ENCODE measurements at places on chromosomes 5 and 9.

- no peak for DNase-seq
Measured at GRCh38 chr9:83419961-83420360, 118.2 kb downstream of the FRMD3 start.

GRCh38 chr5:74063346-74063745, 437.4 kb downstream of the ARHGEF28 start:
- DNase-seq, result no peak

DNA sequence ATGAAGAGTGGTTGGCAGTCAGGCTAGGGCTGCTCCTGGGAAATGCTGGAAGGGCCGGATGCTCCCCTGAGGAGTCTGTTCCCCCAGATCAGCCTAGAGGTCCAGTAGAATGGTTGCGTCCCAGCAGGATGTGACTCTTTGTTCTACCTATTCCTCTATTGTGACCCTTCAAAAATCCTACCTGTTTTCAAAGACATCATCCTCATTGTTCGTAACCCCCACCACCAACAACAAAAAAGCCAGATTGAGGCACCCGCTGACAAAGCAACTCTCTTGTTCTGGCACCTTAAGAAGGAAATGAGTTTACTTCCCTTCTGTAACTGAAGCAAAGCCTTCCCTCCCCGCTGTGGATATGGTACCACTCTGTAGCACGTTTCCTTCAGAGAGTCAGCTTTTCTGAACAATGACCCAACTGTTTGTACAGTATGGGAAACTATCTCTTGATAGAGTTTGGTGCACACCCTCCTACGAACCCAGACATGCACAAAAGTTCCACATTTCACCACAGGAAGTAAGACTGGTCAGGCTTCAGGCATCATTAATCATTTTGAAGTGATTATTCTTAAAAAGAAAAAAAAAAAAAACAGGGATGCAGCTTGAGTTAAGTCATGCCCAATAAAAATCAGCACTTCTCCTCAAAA, 207.2 kb downstream of the ENC1 start:
- no peak for DNase-seq

DNA sequence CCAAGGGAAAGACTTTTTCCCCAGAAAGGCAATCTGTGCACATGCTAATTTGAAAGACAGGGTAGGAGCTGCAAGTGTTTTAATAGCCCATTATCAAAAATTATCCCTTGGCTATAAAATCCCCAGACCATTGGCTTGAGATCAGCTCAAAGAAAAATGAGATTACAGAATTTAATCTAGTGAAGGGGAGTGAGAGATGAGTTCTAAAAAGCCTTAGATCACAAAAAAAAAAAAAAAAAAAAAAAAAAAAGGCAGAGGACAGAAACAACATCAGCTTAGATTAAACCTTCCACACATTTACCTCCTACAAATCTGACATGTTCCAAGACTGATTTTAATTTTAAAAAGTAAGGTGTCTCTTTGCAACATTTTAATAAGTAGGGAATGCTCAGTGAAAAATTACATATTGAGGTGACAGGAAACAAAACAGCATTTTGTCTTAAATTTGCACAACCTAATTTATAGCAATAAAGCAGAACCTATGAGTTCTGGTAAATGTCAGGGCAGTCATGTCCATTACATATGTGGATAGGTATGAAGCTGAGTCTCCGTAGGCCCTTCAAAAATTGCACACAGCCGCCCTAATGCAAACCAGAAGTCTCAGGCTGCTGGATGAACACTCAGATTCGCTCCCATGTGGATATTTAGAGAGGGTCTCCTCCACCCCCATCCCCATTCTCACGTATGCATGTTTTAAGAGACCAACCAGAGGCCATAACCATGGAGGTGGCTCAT, 43.4 kb downstream of the NFIB start:
- no peak for DNase-seq

DNA sequence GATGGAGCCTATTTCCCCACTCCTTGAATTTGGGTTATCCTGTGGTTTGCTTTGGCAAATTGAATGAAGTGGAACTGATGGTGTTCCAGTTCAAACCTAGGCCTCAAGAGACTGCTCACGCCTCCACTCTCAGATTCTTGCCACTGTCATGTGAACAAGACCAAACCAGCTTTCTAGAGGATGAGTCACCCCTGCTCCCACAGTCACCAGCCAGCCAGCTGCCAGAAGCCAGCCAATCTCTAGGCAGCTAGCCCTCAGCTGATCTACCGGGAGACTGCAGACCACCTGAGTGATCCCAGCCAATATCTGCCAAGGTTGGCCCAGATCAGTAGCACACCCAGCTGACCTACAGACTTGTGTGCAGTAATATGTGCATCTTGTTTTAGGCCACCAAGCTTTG, 300.6 kb downstream of the TMEM38B start:
- no peak for DNase-seq

GRCh38 chr5:36535378-36535777, 71.0 kb upstream of the SLC1A3 start:
- no peak for DNase-seq

GRCh38 chr5:42593591-42593990, 163.0 kb upstream of the CCDC152 start:
- no peak for DNase-seq

DNA sequence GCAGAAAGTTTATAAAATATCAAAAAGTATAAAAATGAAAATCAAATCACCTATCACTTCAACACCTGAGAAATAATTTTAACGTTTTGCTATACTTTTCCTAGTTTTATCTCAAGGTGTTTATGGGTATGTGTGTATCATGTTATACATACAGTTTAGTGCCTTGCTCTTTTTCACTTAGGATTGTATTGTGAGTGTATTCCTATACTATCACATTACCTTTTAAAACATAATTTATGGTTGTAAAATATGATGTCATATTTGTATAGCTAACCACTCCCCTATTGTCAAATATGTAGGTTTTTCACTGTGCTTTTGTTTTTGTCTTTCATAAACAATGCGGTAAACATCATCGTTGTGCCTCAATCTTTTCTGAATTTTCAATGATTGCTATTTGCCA, 479.9 kb downstream of the SPOCK1 start:
- no peak for DNase-seq

GRCh38 chr9:100070104-100071041, 28.4 kb downstream of the ERP44 start:
- DNase-seq, result no peak

DNA sequence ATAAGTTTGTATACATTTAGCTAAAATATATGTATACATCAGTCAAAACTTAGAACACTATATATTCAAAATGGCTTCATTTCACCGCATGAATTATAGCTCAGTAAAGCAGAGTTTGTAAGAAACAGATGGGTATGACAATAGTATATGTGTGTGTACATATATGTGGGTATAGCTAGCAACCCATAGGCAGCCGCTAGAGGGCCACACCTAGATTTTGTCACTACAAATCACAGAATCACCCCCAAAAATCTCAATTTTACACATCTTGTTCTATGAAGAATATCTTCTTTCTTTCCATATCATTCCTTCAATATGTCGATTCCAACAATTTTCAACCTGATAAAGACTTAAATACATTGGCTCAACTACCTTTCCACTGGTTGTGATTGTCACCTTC, 357.8 kb upstream of the CCNG1 start:
- DNase-seq, result no peak

GRCh38 chr9:135667463-135668001, 4.4 kb downstream of the LCN9 start:
- no peak for DNase-seq

GRCh38 chr5:9895302-9895645, 265.1 kb upstream of the TAS2R1 start:
- no peak for DNase-seq

GRCh38 chr5:171137768-171138525, 171.1 kb upstream of the TLX3 start:
- DNase-seq, result no peak

GRCh38 chr5:119721775-119722174, 92.4 kb downstream of the FAM170A start:
- no peak for DNase-seq

DNA sequence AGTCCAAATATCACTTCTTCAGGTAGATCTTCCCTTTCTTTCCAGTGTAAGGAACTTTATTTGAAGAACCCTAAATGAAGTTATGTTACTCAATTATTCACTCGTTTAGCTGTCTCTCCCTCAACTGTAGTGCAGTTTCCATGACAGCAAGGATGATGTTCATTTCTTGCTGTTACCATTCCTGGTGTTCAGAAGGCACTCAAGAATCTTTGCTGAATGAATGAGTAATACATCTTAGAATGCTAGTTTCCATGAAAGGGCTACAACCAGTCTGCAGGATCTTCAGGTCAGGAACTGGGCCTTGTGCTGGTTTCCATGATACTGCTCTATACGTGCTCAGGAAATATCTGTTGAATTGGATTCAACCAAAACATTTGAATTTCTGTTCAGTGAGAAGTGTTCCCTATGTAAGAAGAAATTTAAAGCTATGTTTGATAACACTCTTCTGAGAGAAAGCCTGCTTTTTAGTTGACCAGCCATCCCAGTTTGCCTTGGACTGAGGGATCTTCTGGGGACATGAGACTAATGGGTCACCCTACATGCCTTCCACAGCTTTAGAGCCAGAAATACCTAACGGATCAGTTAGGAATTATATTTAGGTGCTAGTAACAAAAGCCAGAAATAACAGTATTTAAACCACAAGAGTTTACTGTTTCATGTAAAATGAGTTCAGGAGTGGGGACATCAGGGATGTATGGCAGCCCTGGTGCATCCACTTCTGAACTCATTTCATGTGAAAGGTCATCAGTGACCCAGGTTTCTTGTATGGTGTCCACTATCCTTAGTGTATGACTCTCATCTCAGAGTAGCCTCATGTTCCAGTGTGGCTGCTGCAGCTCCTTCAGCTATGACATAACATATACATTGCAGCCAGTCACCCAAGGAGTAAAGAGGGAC, 500.1 kb upstream of the SGCD start:
- DNase-seq, result no peak

- DNase-seq, result no peak
Measured at GRCh38 chr9:120306088-120306487, 273.9 kb downstream of the CDK5RAP2 start.

GRCh38 chr5:65774346-65774745, 52.3 kb downstream of the NLN start:
- DNase-seq, result no peak

DNA sequence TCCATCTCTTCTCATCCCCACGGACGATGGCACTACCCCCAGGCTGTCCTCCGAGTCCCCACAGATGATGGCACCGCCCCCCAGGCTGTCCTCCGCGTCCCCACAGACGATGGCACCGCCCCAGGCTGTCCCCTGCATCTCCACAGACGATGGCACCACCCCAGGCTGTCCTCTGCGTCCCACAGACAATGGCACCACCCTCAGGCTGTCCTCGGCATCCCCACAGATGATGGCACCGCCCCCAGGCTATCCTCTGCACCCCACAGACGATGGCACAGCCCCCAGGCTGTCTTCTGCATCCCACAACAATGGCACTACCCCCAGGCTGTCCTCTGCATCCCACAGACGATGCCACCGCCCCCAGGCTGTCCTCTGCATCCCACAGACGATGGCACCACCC, 57.4 kb upstream of the PTCH1 start:
- DNase-seq, result peak; percentile 44

DNA sequence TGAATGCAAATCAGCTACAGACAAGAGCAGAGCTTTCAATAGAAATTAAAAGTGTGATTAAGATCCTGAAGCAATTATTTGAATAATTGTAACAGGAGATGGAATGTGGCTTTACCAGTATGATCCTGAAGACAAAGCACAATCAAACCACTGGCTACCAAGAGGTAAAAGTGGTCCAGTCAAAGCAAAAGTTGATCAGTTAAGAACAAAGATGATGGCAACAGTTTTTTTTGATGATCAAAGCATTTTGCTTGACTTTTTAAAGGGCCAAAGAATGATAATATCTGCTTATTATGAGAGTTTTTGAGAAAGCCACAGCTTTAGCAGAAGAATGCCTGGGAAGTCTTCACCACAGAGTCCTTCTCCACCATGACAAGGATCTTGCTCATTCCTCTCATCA, 409.2 kb downstream of the CSNK1G3 start:
- DNase-seq, result no peak

DNA sequence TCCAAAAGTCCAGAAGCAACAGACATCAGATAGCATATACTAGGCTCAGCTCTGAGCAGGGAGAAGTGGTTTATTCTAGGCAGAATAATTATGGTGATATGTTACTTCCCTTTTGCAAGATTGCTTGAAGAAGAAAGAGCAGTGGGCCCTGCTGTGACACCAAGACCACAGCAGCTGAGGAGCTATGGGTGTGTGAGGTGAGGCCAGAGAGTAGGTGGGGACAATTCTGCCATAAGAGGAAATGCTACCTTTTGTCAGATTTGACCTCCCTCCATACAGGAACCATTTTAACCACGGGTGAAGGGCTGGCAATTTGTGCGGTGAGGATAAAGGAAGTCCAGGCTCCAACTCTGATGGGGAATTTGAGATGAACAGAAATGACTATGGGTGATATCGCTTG, 51.3 kb downstream of the TNFSF15 start:
- no peak for DNase-seq

DNA sequence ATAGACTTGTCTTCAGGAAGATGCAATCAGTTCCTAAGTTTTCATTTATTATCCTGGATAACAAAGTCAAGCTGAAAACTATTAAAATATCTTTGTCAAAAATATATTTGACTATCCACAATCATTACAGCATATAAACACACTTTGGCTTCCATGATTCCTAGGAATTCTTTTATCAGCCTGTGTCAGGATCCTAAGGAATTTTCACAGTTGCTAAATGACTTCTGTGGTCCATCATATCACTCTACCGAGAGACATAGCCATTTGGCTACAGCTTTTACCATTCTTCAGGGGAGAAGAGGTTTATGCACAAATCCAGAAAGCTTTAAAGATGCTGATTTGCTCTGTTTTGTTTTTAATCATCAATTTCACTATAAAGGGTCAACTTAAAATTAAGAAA, 128.3 kb downstream of the MLLT3 start:
- no peak for DNase-seq

DNA sequence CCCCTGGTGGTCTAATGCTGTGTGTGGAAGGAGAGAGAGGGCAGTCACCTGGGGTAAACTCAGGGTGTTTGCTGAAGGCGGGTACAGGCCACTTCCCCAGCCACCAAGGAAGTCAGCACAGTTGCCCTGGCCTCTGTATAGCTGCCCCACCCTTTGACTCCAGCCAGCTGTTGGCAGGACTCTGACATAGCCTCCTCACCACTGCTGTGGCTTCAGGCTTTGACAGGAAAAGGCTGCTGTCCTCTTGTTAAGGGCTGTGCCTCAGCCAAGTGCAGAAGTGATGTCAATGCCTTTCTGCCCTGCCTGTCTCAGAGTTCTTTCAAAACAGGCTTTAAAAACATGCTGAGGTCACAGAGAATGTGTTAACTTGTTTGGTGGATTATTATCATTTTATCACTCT, 487.2 kb upstream of the KLF4 start:
- no peak for DNase-seq

DNA sequence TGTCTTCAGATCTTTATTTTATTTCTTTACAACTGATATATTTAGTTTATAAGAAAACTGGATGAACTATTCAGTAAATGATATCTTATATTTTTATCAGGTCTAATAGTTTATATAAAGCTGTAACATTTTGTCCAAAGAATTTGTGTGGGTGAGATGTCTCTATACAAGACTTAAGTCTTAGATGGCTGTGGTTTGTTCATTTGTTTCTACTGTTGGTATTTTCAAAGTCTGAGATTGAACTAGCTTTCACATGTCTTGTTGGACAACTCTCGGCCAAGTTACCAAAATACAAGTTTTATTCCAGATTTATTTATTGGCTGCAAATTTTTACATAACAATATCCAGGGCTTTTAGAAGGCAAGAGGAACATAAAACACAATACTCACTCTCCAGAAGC, 286.0 kb downstream of the NR2F1-AS1 start:
- DNase-seq, result no peak
